ENCODE measurements at places on chromosomes 13 and 19.

- no peak for DNase-seq
These were observed 34.9 kb upstream of the FLT1 start for GRCh38 chr13:28529836-28530235.

- DNase-seq, result no peak
These were observed 68.7 kb downstream of the MAP4K1 start for GRCh38 chr19:38549061-38549460.

DNA sequence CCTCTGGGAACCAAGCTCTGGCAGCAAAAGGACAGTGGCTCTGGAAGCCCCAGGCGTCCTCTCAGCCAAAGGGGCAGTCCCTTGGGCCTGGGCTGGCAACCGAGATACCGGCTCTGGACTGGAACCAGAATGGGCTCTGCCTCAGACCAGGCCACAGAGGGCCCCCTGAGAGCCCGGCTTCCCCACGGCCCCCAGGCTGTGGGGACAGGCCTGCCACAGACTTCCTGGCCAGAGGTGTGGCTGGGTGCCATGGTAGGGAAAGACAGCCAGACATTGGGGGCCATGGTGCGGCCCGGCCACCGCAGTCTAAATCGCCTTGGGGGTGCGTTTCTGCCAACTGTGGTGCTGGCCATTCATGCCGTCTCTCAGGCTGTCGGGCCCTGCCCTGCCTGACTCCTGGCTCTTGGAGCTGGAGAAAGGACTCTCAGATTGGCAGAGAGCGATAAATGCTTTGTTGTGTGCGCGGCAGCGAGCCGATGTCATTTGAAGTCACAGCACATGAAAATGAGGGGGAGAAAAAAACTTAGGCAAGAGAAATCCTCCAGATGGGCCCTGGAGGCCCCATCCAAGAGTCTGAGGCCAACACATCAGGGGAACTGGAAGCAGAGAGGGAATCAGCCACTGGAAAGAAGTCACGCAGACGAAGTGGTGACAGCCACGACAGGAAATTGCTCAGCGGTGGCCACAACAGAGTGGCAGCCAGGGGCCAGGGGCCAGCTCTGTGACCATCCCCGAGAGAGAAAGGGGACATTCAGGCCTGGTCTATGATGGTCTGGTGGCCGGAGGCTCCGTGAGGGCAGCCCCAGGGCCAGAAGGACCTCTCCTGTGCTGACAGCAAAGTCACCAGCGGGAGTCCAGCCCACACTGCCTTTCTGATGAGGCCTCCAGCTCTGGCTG, 26.5 kb downstream of the SH3GL1 start:
- DNase-seq, result peak; percentile 84

DNA sequence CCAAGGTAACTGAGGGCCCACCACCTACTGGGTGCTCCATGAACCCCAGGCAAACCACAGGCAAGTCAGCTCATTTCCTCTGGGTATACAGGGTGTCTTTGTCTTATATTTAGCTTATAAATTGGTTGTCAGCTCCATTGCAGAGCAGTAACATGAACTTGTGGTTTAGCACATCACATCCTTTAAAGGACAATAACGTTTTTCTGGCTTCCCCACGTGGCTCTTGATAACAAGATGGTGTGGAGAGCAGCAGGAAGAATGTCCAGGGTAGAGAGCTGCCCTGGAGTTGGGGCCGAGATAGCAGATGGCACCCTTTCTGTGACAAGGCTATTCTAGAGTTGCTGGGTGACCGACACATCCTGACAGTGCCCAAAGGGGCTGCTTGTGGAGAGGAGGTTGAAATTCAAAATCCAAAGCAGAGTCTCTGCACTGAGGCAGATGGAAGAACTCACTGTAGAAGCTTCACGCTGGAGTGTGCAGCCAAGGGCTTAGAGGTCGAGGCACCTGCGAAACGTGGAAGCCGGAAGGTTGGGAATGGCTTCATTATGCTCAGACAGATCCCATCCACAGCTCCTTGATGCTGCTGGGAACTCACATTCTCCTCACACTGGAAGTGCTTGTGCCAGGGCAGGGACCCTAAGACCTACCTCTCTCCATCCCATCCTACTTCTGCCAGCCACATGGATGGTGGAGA, 133.0 kb upstream of the FRY start:
- no peak for DNase-seq

DNA sequence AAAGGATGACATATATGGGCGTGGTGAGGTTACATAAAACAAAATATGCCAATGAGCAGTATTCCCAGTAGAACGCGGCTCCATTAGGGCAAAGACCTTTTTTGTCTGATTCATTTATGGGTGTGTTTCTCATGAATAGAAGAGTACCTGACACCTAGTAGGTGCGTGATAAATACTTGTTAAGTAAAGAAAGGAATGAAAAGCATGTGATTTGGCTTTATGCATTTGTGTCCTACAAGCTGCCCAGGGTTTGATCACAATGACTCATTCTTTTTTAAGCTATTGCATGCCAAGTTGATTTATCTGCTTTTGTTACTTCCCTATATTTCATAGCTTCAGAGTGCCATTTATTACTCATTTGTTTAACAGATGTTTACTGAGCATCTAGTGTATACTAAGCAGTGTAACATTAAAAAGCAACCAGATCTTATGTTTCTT, 19.1 kb upstream of the KCTD4 start:
- DNase-seq, result no peak

DNA sequence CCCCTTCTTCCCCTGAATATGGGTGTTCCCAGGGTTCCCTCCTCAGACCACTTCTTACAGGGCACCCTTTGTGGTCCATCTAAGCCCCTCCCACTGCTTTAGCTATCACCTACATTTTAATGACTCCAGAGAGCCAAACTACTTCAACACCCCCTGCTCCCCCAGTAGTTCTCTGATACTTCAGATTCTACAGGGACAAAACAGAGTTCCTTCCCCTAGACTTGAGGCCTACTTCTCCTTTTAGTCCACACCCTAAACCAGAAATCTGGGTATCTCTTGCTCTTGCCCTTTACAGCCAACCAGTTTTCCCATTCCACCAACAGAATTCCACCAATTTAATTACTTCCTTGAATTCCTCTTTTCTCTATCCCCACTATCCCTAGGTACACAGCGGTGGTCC, 107.2 kb downstream of the KCNRG start:
- no peak for DNase-seq

- DNase-seq, result no peak
These were observed 12.9 kb downstream of the OR7C2 start for GRCh38 chr19:14954071-14954655.

- no peak for DNase-seq
These were observed 181.5 kb downstream of the POSTN start for GRCh38 chr13:37417060-37417441.

DNA sequence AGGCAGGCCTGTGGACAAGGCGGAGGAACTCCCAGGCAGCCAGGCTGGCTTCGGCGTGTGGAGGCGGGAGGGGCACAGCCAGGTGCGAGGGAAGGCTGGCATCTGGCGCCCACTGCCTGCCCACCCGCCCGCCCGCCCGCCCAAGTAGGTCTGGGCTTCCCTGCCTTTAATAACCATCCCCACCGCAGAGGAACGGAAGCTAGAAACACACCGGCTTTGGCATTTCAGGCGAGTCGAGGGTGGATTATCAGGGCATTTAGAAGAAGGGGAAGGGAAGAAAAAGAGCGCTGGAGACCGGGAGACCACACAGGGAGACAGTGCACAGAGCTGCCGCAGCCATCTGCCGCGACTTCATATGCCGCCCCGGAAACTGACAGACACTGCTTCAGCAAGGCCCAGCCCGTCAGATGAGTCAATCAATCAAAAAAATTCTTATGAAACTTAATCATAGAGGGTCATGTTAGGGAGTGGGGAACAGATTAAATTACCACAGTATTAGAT, 199.7 kb downstream of the TSHZ3 start:
- DNase-seq, result no peak

GRCh38 chr19:3573162-3573857, 566 bp downstream of the HMG20B start:
- DNase-seq, result no peak

DNA sequence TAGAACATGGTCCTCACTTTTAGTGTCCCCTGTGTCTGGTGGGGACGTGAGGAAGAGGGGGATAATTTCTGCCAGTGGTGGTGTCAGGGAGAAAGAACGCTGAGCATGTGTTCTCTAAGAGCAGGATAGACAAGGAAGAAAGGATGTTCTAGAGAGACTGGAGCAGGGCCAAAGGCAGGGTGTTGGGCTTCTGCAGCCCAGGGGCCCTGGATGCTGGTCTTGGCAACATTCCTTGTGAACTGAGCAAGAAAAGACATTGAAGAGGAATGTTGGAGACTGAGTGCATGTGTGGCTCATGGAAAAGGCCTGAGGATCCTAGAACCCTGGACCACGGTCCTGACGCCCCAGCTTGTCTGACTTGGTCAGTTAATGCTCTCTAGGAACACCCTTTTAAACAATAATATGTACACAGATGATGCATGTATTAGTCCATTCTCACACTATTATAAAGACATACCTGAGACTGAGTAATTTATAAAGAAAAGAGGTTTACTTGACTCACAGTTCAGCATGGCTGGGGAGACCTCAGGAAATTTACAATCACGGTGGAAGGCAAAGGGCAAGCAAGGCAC, 33.6 kb upstream of the SLC10A2 start:
- DNase-seq, result no peak

DNA sequence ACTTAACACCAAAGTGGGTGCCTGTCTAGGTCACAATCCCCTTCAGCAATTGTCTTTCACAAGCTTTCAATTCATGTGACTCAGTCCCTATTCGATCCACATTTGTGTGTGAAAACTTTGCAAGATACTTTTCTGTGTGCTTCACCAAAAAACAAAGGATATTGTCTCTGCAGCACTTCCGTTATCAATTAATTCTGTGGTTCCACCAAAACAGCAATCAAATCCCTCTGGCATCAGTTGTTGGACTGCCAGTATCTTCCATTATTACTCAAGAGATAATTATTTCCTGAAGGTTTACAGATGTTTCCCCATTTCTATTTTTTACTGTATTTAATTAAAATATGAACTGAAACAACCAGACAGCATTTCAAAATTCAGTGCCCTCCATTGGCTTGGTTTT, 481.4 kb downstream of the SUCLA2 start:
- no peak for DNase-seq

GRCh38 chr19:51294211-51294976, 17.1 kb upstream of the IGLON5 start:
- no peak for DNase-seq

GRCh38 chr19:35642312-35642711, 767 bp downstream of the ETV2 start:
- DNase-seq, result no peak

DNA sequence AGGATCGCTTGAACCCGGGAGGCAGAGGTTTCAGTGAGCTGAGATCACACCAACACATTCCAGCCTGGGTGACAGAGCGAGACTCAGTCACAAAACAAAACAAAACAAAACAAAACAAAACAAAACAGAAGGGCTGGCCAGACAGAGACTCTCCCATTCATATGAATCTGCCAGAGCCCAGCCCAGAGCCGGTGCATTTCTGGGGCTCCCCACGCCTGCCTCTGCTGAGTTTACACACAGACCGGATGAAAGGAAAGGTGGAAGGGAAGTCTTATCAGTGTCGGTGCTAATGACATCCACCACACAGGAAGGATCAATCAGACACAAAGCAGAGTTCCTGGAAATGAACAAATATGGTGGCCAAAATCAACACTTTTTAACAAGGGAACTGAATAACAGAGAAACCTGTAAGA, 6.8 kb downstream of the TRAPPC6A start:
- DNase-seq, result no peak

DNA sequence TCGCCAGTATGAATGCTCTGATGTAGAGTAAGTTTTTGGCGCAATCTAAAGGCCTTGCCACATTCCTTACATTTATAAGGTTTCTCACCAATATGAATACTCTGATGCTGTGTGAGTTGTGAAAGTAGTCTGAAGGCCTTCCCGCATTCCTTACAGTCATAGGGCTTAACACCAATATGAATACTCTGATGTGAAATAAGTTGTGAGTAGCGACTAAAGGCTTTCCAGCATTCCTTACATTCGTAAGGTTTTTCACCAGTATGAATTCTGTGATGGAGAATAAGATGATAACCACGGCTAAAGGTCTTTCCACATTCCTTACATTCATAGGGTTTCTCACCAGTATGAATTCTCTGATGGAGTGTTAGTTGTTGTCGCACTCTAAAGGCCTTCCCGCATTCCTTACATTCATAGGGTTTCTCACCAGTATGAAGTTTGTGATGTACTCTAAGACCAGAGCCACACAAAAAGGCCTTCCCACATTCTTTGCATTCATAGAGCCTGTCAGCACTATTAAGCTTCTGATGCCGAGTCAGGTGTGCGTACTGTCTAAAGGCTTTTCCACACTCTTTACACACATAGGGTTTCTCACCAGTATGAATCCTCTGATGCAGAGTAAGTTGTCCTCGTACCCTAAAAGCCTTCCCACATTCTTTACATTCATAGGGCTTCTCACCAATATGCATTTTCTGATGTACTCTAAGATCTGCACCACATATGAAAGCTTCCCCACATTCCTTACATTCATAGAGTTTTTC, 14.1 kb upstream of the ZFP14 start:
- DNase-seq, result no peak

- no peak for DNase-seq
These were observed 667 bp upstream of the ZNF790 start for GRCh38 chr19:36838784-36839324.

GRCh38 chr13:92097337-92097903, 699.0 kb downstream of the GPC5 start:
- no peak for DNase-seq

GRCh38 chr13:113135281-113135760, 12.7 kb downstream of the F10 start:
- DNase-seq, result peak; percentile 8

DNA sequence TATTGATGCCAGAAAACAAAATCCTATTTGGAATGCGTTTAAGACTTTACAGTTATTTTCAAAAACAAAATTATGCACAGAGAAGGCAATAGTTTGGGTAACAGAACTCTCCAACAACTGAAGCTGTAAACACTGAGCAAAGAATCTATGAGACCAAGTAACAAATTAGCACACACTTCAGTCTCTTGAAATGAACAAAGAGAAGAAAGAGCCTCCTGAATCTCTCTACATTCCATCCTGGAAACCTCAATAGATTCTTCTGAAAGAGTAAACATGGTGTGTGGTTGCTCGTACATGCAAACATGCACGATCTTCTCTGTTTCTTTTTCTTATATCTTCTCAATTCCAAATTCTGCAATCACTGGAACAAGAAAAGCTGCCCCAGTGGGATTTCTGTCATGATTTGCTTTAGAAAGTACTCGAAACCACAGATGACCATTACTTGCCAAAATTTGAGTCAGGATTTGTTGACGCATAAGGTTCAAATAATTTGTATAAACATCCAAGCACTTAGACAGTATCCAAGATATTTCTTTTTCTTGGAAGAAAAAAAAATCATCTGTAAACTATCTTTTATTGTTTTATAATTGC, 137.9 kb upstream of the DACH1 start:
- DNase-seq, result no peak
